Body of pancreas (tissue), 4 donors: ENCODE measurements at places on chromosomes 3 and 15. TPM values are rescaled to one million over a fixed set of nuclear protein-coding genes. Genes with fewer than 3 reads are reported as not detected.
A peak's percentile ranks its signal among the peaks of the same experiment; 100 is the strongest.

Gene NRROS
- total RNA-seq: 0.66 TPM

Gene GPR149
- not detected for total RNA-seq

DNA sequence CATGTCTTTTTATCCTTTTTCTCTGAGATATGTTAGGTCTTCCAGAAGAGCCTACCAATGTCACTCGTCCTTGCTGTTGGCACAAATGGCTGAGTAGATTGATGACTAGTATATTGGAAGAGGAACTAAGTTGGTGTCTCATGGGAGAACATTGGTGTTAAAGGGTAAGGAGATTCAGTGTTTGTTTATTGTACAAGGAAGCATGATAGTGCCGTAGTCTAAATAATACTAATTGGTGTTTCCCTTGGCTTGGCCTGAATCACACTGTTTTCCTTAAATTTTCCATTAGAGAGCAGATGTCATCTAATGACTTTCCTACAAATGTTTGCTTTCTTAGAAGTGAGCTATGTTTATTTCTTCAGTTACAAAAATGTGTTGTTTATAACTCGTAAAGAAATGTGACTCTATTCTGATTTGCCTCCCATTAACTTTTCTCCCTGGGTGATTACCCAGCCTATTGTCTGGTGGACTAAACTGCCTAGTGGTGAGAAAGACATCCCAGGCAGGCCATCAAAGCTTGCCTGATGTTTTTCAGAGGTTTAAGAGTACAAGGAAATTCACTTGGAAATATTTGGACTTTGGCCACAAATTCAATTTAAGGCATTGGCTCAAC lies 28.7 kb downstream of the ADAMTSL3 start:
- DNase-seq: no peak

GRCh38 chr3:194125442-194125841 lies 10.5 kb upstream of the HES1 start:
- no peak for DNase-seq

- peak; percentile 11 for DNase-seq
Measured at GRCh38 chr3:45841420-45841756, 531 bp downstream of the LZTFL1 start.
